ENCODE measurements at places on chromosomes 3 and 15. TPM values are rescaled to one million over a fixed set of nuclear protein-coding genes. Genes with fewer than 3 reads are reported as not detected.

- DNase-seq: no peak
These were observed 55.2 kb upstream of the KLHL25 start for GRCh38 chr15:85849946-85850345.

DNA sequence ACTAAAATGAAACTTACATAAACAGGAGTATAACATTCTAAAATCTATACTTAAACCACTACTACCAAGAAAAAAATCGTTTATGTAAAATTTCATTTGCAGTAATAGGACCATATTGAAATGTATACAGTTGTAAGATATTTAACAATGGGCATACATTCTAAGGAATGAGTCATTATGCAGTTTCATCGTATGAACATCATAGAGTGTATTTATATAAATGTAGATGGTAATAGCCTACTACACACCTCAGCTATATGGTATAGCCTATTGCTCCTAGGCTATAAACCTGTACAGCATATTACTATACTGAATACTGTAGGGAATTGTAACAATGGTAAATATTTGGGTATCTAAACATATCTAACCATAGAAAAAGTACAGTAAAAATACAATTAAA lies 79.5 kb downstream of the DPH6 start:
- no peak for DNase-seq

GRCh38 chr15:78374436-78375393 lies 34.6 kb downstream of the CRABP1 start:
- no peak for DNase-seq

DNA sequence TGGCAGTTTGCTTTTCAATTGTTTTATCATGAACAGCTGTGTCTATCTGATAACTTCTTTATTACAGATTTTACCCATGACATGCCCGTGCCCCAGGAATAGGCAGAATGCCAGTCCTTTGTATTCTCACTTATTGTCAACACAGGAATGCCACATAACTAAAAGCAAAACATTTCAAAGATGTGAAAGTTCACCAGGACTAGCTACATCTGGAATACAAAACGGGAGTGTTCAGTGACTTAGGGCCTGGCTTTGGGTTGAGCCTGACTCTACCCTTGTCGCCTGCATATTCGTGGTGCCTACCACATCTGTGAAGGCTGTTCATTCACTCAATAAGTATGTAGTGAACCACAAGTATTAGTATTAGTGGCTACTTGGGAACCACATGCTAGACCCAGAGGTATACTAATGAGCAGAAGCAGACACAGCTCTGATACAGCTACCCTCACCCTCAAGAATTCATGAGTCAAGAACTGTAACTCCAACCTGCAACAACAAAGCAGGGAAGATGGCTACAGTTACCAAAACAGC lies 2.9 kb downstream of the TNFSF10 start:
- DNase-seq: no peak

CD96 gene
- not detected for total RNA-seq

- DNase-seq: no peak
These were observed 10.8 kb upstream of the VILL start for GRCh38 chr3:37979541-37980461.

MRPL47 gene
- total RNA-seq: 58.7 TPM

PCOLCE2 gene
- total RNA-seq: 14.6 TPM

GRCh38 chr15:67781907-67782690 lies 43.2 kb upstream of the SKOR1 start:
- no peak for DNase-seq

- no peak for DNase-seq
These were observed 24.3 kb upstream of the SV2B start for GRCh38 chr15:91075739-91076138.

DNA sequence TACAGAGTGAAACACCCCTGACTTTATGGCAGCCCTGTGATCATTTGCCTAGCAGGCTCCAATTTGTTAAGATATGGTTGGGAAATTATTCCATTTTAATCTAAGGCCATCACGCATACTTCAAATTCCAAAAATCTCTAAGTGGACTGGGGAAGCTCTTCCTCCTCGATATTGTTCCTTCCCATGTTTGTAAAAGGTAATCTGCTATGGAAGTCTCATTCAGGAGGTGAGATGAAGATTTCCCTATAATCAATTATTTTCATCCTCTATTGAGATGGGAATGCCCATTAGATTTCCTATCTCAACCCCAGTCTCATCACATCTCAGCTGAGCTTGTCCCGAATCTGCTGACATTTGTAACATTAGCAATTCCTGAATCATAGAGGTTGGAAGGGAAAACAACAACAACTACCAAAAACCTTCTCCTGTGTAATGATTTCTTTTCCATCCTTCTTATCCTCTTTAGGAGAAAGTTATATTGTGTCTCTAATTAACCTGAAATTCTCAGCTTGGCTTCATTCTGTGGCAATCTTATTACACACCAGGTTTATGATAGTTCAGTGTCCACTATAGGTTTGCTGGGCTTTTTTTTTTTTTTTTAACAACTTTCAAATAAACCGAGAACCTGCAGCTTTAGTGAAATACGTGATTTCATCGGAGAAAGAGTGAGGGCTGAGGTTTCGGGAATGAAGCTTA lies 2.2 kb upstream of the NR2F2 start:
- DNase-seq: no peak

GRCh38 chr3:5498981-5499380 lies 311.5 kb downstream of the EDEM1 start:
- no peak for DNase-seq

ARMC8 gene
- 56.0 TPM for total RNA-seq

CKMT1B gene
- total RNA-seq: 2.4 TPM

All from Panc1 (cell line).